ENCODE measurements at places on chromosomes 11 and 22.

GRCh38 chr11:112975493-112975892, 14.3 kb downstream of the NCAM1 start:
- no peak for DNase-seq

DNA sequence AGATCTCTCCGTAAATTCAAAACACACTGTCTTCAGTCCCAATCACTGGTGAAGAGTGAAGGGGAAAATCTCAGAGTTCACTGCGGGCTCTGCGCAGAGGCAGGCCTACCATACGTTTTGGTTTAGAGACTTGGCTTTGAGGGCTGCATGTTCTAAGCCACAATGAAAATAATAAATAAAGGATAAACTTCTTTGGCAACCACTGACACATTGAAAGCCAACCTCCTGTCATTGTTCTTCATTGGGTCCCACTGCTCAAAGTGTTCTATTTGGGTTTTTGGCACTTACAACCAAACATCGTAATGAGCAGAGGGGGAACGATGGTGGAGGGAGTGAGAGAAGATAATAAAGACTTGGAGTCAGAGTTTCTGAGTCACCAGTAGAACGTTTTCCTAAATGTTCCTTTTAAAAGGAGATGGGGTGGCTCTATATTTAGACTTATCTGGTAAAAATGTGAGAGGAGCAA, 472.9 kb downstream of the SOX6 start:
- no peak for DNase-seq

- DNase-seq = peak; percentile 78
Measured at GRCh38 chr11:73661035-73661628, 14.8 kb downstream of the PLEKHB1 start.

GRCh38 chr11:2302896-2303626, 1.2 kb downstream of the TSPAN32 start:
- DNase-seq = peak; percentile 17

GRCh38 chr22:45008751-45009605, 827 bp downstream of the PHF21B start:
- DNase-seq = no peak

DNA sequence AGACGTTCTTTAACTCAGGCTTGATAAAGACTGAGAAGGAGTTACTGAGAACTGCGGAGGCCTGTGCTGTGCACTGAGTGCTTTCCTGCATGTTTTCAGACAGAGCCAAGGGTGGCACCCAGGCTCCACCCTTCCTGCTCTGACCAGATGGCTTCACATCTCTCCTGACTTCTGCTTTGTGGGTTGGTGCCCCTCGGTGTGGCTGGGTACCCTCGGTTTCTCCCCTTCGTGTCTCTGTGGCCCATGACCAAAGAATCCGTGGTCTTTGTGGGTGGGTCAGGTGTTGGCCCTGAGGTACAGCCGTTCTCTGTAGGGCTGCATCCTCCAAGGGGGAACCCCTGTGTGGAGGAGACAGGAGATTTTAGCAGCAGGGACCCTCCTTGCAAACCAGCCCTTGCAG, 34.3 kb downstream of the GRIK4 start:
- DNase-seq = no peak

Measured in inflammatory macrophage treated with lipopolysaccharide for 1 hour (primary cell).